NCI-H1417 (cell line): ENCODE measurements at places on chromosomes 2 and 18.

GRCh38 chr2:151401149-151401548 lies 8.6 kb upstream of the RIF1 start:
- no peak for DNase-seq

GRCh38 chr2:227684258-227684657 lies 17.7 kb downstream of the SCYGR5 start:
- DNase-seq = no peak

GRCh38 chr2:62845256-62845655 lies 139.7 kb downstream of the EHBP1 start:
- no peak for DNase-seq

- no peak for DNase-seq
Measured at GRCh38 chr2:233449081-233449901, 95.0 kb downstream of the DGKD start.

GRCh38 chr2:181466661-181467576 lies 9.7 kb downstream of the ITGA4 start:
- no peak for DNase-seq

DNA sequence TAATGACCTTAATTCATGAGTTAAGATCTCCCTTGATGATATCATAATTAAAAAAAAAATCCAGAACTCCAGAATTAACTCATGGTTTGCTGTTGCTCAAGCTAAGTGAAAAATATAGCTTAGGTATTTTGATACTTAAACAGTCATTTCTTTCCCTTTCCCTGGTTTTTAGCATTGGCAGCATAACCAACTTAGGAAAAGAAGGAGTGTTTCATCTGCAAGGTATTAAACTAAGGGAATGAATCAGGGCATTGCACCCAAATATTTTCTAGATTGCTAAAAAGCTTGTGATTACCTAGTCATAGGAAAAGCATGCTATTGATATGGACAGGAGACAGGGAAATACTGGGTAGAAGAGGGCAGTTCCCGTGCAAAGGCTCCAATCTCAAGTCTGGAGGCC lies 207.2 kb downstream of the LRP1B start:
- DNase-seq = no peak
